Retina (tissue), 1 donor: ENCODE measurements at places on chromosomes 16 and 17.

- no peak for DNase-seq
Observed at GRCh38 chr17:2483084-2483483, 28.6 kb downstream of the METTL16 start.

DNA sequence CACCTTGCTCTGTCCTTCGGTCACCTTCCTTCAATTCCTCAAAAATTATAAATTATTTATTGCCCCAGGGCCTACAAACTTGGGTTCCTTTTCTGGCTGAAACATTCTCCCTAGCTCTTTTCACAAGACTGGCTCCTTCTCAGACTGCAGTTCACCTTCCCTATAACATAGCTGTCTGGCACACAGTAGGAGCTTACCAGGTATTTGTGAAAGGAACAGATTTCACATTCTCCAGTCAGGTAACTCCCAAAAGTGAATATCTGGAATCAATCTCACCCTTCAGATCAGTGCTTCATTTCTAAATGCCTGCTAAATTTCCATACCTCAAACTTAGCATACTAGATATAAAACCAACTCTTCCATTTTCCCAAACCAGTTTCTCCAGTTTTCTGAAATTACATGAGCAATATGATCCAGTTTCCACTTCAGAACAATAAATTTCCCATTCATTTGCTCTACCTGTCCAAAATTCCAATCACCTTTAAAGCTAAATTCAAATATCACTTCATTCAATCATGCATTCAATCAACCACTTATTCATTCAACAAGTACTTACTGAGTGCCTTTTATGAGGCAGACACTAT lies 6.1 kb downstream of the RFFL start:
- DNase-seq: no peak

DNA sequence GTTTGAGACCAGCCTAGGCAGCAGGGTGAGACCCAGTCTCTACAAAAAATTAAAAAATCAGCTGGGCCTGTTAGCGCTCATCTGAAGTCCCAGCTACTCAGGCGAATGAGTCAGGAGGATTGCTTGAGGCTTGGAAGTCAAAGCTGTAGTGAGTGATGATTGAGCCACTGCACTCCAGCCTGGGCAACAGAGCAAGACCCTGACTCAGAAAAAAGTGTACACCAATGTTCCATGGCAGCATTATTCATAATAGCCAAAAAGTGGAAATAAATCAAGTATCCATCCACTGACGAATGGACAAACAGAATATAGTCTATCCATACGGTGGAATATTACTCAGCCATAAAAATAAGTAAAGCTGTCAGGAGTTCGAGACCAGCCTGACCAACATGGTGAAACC lies 2.6 kb downstream of the NMRAL1 start:
- DNase-seq: no peak

GRCh38 chr17:15262291-15263205 lies 2.6 kb downstream of the PMP22 start:
- DNase-seq: peak; percentile 81

DNA sequence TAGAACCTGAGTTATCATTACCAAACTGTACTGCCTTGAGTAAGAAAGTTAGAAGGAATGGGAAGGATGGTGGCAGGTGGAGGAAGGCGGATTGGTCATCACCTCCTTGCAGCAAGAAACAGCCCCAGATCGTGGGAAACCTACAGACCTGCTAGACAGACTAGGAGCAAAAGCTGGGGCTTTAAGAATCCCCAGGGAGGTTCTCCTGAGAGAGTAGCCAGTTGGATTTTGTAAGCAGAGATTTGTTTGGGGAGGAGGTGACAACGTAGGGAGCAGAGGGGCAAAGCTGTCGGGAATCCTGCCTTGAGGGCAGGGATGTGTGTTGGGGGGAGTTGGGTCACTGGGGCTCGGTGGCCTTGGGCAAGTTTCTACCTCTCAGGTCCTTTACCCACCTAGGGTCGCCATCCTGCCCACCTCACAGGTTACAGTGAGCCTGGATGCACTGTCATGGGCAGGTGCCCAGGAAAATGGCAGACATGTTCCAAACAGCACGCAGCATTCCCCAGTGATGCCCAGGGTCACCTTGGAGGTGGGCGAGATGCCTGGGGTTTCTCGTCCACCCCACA lies 49.2 kb upstream of the STH start:
- DNase-seq: no peak

DNA sequence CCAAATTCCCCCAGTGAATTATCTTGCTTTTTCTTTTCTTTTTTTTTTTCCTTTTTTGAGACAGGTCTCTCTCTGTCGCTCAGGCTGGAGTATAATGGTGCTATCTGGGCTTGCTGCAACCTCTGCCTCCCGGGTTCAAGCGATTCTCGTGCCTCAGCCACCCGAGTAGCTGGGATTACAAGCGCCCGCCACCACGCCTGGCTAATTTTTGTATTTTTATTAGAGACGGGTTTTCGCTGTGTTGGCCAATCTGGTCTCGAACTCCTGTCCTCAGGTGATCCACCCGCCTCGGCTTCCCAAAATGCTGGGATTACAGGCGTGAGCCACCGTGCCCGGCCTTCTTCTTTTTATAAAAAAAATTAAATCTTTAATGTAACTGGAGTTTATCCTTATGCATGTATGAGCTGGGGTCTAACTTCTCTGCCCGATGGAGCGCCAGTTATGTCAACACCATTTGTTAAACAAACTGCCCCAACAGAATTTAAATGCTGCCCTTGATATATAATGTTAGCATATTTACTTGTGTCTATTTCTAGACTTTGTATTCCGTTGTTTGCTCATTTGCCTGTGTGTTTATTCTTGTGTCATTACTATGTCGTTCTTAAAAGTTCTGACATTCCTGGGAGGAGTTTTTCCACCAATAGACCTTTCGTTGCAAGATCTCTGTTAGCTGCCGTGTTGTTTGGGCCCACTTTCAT lies 535 bp upstream of the AURKB start:
- DNase-seq: no peak

- no peak for DNase-seq
Observed at GRCh38 chr16:27982184-27982583, 81.3 kb downstream of the GSG1L start.

DNA sequence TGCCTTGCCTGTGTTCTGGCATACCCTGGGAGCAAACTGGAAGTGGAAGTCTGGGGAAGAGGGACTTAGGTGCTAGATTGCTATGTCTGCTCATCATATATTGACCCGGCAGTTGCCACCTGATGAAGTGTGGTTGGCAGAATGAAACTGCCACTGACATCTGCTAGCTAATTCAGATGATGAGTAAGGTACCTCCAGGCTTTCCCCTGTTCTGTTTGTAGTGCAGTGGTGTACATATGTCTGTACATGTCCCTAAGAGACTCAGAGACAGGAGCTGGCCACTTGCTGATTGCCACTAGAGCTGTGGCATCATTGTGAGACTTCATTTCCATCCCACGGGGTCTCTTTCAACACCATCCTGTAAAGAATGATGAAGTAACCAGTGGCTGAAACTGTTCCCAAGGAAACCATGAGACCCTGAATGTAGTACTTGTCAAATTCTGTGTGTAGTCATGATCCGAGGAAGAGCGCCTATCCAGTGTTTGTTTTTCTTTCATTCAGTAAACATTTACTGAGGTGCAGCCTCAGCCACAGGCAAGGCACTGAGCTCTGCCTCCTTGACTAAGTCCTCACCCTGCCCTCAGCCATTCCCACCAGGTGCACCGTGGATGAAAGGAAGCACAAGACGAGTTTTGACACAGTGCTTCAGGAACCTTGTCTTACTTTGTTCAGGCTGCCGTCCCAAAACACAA lies 13.2 kb downstream of the CLUAP1 start:
- DNase-seq: no peak

DNA sequence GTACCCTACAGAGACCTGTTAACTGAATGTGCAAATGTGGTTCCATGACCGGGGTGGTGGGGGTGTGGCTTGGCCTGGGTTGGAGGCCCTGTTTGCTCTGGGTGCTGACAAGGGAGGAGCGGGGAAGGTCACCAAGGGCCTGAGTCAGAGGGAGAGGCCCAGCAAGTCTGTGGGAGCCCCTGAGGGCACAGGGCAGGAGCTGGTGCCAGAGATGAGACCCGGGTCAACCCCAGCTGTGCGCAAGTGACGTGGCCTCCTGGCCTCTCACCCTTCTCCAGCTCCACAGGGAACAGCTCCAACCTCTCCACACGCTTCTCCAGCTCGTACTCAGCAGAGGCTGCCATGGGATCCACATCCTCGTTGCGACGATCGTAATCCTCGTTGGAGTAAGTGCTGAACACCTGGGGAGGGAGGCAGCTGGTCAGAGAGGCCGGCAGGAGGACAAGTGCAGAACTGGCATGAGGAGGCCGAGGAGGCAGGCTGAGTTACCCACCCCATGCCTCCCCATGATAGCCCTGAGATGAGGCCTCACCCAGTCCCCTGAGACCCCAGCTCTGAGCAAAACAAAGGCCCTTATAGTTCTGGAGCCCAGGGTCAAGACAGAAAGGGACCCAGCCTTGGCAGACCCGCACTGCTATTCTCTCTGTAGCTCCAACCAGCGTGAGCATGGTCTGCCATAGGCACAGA lies 5.5 kb downstream of the PPP1R9B start:
- peak; percentile 4 for DNase-seq

DNA sequence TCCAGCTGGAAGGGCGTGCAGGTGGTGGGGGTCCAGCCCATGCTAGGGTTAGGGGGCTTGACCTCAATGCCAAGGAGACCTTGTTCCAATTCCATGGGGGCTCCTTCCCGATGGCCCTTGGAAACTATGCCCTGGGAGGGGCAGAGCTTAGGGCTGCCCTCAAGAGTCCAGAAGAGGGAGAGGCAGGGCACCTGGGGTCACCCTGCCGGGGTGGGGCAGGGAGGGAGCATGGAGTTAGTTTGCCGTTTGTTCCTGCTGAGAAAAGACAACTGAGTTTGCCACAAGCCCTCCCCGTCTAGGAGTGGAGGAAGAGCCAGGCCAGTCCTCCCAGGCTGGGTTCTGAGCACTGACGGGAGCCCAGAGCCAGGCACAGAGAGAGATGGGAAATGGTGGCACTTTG lies 21.4 kb downstream of the MMP15 start:
- no peak for DNase-seq

DNA sequence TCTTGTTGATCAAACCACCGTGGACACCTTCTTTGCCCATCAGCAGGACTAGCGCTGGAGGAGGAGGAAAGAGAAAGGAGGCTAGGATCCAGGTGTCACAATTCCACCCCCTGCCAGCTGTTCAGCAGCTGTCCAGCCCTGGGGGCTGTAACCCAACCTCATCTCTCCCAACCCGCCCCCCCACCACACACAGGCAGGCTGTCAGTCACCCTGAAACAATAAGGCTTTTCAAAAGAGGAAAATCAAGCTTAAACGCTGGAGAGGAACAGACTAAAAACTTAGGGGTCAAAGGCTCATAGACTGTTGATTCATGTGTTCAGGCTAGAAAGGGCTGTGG lies 2.4 kb downstream of the PFN1 start:
- DNase-seq: no peak

DNA sequence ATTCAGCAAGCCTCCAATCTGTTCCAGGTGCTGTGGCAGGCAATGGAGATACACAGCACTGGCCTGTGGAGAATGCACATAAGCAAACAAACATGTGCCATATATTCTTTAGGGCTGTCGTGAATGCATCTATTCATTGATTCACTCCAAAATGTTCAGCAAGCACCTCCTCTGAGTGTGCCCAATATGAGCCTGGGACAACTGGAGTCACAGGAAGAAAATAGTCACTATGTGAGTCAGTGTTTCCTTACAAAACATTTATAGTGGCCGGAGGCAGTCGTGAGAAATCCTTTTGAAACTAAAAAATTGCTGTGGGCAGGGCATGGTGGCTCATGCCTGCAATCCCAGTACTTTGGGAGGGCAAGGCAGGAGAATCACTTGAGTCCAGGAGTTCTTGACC lies 310.1 kb downstream of the CA10 start:
- DNase-seq: no peak

DNA sequence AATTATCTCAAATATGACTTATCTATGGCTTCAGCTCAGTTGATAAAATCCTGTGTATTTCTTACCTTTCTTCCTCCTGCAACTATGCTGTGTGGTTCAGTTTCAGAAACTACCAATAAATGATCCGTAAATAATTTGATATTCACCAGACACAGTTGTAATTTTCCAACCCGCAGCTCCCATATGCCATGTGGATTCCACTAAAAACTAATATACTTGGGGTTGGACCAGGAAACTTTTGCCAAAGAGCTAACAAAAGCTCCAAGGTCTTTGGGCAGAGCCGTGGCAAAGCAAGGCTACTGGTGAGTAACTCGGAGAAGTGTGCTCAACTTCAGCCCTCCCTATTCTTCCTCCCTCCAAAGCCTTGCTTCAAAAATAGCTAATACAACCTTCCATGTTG lies 2.3 kb upstream of the CHST6 start:
- no peak for DNase-seq

- no peak for DNase-seq
Observed at GRCh38 chr16:82582975-82583374, 43.8 kb upstream of the CDH13 start.

DNA sequence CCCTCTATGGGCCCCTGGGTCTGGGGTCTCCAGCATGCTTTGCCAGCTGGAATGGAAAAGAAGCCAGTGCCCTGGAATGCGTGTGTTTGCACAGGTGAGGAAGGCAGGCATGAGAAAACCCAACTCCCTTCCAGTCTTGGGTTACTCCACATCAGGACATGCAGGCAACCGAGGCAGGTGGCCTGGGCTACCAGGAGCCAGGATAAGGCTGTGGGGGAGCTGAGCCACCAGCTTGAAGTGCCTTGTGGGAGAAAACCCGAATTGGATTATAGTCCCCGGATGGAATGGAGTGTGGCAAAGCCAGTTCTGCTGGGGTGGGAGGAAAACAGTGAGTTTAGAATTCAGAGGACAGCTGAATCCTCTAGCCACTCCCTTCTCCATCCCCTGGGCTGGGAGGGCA lies 7.2 kb downstream of the SRCIN1 start:
- DNase-seq: peak; percentile 71

DNA sequence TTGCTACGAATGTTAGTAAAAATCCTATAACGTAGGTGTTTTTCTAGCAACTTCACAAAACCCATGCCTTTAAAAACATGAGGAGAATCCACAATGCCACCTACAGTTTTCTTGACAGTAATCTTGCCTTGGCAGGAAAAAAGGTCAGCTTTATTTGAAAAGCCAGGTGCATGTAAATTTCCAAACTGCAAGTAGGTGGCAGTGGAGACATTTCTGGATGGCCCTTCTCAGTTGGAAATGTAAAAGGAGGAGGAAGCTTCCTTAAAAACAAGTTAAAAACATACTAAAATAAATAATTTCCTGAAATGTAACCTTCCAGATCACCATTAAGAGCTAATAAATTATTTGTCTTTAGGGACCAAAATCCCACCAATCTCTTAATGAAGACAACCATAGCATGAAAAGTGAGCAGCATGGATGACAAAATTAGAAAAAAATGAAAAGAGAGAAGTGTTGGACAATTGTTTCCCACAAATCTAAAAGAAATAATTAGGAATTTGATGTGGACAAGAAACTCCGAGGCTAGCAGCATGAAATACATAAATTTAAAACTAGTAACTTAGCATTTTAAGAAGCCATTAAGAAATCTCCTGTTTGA lies 152.2 kb downstream of the SNX11 start:
- no peak for DNase-seq

GRCh38 chr17:2436316-2436905 lies 35.6 kb upstream of the MNT start:
- DNase-seq: peak; percentile 36

- no peak for DNase-seq
Observed at GRCh38 chr17:66511135-66511534, 208.7 kb downstream of the PRKCA start.
